Stimulated activated CD4-positive, alpha-beta T cell treated with anti-CD3 and anti-CD28 coated beads, Interleukin-15, amount 100 ng/mL, for 48 hours (primary cell): ENCODE measurements at places on chromosomes 13 and 19.

DNA sequence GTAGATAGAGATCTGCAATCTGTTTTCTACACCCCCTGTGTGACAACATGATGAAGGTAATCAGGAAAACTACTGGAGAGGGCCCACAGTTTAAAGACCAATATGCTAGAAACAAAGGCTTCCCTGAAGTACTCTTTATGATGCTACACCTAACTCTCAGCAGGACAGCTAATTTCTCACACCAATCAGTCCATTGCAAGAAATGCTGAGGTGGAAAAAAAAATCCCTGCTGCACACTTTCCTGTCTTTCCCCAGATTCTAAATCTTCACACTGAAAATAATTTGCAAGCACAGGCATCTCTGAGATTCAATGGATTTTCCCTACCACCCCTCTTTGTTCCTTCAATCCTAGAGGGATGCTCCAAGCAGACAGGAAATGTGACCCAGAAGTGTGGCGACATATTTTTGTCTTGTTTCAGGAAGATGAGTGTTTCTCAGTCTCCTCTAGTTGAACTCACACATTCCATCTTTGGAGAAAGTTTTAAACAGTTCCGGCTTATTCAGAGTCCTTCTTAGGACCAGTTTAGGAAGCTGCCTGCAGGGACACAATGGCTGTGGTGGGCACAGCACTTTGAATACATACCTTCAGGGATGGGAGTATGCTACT is 671.6 kb downstream of the DIAPH3 start:
- DNase-seq: no peak

DNA sequence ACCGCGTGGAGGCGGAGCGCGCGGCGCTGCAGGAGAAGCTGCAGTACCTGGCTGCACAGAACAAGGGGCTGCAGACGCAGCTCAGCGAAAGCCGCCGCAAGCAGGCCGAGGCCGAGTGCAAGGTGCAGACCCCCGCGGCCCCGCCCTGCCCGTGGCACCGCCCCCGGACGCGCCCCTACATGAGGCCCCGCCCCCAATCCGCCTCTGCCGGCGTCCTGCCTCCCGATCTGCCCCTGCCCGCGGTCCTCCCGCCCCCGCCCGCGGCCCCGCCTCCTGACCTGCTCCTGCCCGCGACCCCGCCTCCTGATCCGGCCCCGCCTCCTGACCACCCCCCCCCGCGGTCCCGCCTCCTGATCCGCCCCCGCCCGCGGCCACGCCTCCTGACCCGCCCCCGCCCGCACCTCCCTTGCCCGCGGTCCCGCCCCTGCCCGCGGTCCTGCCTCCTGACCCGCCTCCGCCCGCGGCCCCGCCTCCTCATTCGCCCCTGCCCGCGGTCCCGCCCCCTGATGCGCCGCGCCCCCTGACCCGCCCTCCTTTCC is 11.7 kb downstream of the PRR36 start:
- DNase-seq: peak; percentile 77

DNA sequence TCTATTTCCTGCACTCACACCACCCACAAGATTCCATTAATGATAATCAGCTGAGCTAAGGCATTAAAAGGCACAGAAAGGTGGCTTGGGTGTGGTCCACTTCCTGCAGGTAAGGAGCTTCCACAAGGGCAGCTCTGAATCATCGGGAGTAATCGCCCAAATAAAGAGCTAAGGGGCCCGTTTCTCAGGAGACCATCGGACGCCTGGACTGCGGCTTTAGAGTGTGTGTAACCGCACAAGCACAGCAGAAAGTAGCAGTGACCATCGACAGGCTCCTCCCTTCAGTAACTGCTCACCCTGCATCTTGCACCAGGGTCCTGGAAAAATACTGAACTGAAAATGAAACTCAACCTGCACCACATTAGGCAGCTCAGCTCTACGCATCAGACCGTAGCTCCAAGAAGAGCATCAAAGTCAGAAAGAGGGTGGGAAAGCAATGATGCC is 6.0 kb downstream of the STK24 start:
- no peak for DNase-seq

GRCh38 chr19:12994701-12995595 is at the start of gene NFIX:
NFIX (plus strand) TSS chr19:12995475; CDS start chr19:12995838, 363 bp downstream.
- DNase-seq: peak; percentile 39

DNA sequence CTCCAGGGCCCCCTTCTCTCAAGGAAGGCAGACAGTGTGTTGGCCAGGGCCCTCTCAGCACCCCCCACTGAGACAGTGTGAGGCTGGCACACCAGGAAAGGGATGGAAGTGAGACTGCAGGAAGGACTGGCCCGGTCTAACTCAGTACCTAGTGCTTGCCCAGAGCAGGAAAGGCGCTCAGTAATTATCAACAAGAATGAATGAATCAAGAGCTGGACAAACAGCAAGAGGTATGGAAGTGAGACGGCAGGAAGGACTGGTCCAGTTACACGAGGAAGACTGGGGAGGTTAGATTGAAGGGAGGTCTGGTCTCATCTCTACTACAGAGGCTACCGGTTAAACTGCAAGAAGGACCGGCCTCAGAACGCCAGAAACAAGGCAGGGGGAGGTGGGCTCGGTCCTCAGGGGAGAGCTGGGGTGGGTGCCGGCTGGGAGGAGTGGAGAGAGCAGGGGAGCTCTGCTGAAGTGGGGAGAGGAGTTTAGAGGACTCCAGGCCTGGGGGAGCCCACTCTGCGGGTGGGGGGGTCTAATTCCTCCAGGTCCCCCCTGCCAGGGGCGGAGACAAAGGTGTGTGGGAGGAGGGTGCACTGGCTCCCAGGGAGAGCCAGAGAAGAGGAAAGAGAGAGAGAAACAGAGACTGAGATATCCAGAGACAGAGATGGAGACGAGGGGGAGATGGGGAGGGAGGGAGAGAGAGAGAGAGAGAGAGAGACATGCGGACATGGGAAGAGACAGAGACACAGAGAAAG is 1.1 kb downstream of the SLC8A2 start:
- DNase-seq: no peak

DNA sequence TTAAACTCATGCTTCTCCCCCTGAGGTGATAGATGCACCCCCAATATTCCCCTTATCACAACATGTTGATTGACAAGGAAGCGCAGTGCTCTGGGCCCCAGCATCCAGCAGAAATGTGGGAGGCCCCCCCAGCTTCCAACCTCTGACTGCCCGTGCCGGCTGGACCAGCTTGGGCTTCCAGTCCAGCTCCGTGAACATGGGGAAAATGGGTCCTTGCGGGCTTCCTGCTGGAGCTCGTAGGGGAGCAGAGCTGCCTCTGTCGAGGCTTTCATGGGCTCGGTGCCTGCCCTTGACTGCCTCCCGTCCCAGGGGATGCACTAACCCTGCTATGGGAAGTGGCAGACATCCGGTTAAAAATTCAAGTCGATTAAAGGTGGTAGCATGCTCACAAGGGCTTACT is 188.9 kb downstream of the COL4A1 start:
- DNase-seq: no peak

- DNase-seq: no peak
Observed at GRCh38 chr19:1169921-1170885, 3.9 kb downstream of the SBNO2 start.

DNA sequence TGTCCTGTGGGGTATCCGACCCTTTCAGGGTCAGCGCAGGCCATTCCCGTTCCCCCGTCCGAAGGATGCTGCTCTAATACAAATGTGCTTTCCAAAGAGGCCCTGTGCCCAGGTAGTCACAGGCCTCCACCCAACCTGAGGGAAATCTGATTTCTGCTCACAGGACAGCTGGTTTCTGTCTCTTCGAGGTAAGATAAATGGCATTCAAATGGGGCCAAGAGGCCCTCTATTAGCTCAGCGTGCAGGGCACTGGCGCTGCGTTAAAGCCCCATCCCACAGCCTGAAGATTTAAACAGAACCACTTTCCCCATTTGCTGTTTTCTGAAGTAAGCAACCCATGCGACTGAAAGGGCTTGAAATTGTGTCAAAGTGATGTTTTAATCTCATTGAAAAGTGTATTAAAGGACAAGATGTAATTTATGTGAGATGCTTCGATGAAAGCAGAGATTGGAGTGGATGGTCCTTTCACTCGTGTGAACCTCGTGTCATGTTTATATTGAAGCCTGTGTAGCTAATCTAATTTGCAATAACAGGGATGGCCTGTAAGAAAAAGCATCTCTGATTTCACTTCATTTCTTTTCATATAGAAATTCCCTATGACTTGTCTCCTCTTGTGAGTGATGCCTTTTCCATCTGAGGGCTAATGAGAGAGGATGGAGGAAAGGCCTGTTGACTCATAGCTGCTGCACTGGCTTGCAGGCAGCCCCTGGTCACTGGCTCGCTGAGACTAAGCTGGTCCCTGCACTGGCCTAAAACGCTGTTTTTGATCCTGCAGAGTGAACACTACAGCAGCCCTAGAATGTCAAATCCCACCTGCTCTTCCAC is 7.3 kb upstream of the SOX1 start:
- no peak for DNase-seq

- no peak for DNase-seq
Observed at GRCh38 chr13:98731925-98732324, 20.5 kb downstream of the SLC15A1 start.

GRCh38 chr19:6580313-6580712 is 10.6 kb downstream of the CD70 start:
- DNase-seq: no peak

DNA sequence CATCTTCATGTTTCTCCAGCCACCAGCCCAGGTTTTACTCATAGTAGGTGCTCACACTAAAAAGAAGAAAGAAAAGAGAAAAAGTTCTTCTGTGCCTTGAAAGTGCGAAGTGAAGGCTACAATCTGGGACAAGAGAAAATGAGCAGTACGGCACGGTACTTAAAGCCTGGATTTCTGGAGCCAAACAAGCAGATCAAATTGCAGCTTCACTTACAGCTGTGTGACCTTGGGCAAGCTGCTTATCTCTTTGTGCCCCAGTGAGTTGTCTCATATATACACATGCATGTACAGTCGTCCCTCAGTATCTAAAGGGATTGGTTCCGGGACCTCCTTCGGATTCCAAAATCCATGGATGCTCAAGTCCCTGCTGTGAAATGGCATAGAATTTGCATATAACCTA is 41.8 kb downstream of the GSX1 start:
- DNase-seq: no peak

- no peak for DNase-seq
Observed at GRCh38 chr13:73355134-73355533, 296.3 kb downstream of the KLF5 start.

DNA sequence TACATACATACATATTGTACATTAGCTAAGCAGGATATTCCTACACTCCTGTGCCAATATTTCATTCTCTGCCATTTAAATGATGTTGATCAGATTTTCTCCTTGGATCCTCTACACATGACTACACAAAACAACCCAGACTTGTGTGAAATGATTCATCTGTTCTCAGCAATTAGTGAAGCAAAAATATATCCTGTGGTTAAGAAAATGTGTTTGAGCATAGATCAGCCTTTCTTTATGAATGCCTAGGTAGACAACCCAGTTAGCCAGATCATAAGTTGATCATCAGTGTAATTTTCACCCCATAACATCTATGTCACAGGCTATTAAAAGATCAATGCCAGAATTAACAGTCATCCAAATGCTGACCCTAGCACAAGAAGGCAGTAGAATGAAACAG is 275.2 kb upstream of the EDNRB start:
- DNase-seq: no peak

DNA sequence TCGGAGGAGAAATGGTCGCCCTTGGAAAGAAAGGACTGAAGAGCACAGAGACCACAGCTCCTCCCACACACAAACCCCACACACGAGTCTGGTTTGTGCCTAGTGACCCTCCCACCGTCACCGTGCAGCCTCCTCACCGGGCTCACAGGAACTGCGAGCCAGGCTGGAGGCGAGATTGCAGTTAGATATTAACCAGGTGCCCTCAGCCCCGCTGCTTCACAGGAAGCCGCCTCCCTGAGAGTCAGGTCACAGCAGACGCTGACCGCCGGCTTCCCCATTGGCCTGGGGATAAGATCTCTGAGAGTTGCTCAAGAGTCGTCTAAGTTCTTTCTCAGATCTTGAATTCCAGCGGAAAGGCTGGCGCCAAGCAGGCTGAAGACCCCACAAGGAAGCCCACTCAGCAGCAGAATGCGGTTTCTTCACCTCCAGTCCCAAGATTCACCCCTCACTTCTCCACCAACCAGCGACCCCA is 870 bp downstream of the ZNF44 start:
- DNase-seq: peak; percentile 42

DNA sequence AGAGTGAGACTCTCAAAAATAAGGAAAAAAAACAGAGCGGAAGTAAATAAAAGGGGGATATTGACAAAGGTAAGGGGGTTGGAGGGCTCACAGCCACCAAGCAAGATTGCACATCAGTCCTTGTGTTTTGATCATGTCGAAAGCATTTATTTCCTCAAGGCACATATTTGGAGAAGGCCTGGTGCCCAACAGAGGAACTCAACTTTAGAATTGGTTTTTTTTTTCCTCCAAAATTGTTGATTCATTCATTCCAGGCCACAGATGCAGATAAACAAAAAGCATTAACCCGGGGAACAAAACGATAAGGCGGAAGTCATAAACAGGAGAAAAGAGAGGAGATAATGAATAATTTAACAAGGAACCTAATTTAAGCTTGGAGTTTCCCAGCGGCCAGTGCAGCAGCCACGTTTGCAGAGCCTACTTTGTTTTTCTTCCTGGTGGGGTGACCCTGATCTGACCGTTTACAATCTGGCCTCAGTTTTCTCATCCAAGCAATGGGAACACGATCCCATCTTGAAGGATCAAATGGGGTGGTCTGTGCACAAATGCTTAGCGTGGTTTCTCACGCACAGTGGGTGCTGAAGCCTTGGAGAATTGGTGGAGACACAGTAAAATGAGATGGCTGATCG is 2.1 kb upstream of the PTPRS start:
- no peak for DNase-seq

DNA sequence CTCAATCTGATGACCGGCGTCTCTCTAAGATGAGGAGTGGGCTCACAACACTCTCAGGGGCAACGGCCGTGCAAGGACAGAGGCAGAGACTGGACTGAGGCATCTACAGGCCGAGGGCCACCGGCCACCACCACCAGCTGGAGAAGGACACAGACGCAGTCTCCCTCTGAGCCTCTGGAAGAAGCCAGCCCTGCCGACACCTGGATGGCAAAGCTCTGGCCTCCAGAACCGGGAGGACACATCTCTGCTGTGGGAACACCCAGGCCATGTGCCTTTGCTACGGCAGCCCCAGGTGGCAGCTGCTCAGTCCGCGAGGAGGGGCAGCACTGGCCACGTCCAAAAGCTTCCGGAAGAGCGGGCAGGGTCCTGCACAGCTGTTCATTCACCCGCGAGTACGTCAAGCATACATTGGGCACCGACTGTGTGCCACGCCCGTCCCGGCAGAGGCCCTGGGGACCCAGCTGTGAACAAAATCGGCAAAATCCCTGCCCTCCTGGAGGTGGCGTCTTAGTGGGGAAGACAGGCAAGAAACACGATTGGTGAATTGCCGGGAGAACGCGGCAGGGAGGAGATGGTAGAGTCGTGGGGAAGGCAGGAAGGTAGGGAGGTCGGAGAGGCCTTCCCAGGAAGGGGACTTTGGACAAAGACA is 17.1 kb downstream of the C2CD4C start:
- DNase-seq: no peak

DNA sequence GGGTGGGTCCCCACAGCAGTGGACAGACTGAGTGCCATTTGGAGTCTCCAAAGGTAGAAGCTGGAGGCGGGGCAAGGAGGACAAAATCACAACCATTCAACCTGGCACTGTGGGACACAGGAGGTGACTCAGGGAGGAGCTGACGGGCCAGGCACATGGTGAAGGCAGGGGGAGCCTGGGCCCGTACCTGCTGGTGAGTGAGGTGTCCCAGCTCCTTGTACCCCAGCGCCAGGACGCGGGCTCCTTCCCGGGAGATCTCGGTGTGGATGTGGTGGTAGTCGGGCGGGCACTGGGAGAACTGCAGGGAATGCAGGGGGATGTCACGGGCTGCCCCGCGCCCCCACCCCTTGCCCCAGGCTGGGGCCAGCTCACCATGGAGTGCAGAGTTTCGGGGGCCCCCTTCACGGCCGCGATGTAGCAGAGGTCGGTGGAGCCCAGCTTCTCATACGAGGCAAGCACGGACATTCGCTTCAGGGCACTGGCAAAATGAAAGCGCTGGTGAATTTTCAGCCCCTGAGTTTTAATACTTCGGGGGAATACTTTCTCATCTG is 9.8 kb downstream of the ATP13A1 start:
- DNase-seq: no peak
